Progenitor cell of endocrine pancreas (in vitro differentiated cells): ENCODE measurements at places on chromosomes 5 and 9. TPM values are rescaled to one million over a fixed set of nuclear protein-coding genes. Genes with fewer than 3 reads are reported as not detected.

Gene PAIP2
- 92.3 and 97.4 TPM in 2 replicates for total RNA-seq

Gene KIAA0825
- total RNA-seq, result 5.8 and 6.3 TPM in 2 replicates

Gene TAF11L10
- not detected in 2 replicates for total RNA-seq

Gene OCLN
- total RNA-seq, result 131 and 143 TPM in 2 replicates

Gene MYOZ3
- 2.9 and 3.1 TPM in 2 replicates for total RNA-seq

Gene LHX3
- not detected in 2 replicates for total RNA-seq

Gene OR1L8
- total RNA-seq, result not detected in 2 replicates

Gene KCNT1
- 0.16 TPM in 1 of 2 replicates, not detected in the other for total RNA-seq

Gene COL5A1
- 19.8 and 21.5 TPM in 2 replicates for total RNA-seq

Gene MSMP
- not detected in 2 replicates for total RNA-seq

Gene RUSC2
- total RNA-seq, result 17.9 and 20.8 TPM in 2 replicates

Gene CDC25C
- total RNA-seq, result 10.6 and 11.5 TPM in 2 replicates

Gene INSL4
- not detected in 2 replicates for total RNA-seq

Gene PCAT7
- 12.6 and 13.1 TPM in 2 replicates for total RNA-seq

Gene FGF1
- total RNA-seq, result not detected in 2 replicates

Gene PAPPA
- total RNA-seq, result 0.33 and 0.36 TPM in 2 replicates

Gene SMIM33
- total RNA-seq, result not detected in 2 replicates

Gene INSYN2B
- 0.12 TPM in 1 of 2 replicates, not detected in the other for total RNA-seq

Gene SLC6A3
- total RNA-seq, result not detected in 2 replicates

Gene CCNI2
- 0.36 and 0.49 TPM in 2 replicates for total RNA-seq

Gene PPP2R2B
- total RNA-seq, result 1.8 and 3.5 TPM in 2 replicates

Gene PCDHGC5
- total RNA-seq, result 1.2 and 1.3 TPM in 2 replicates

Gene ANKRD31
- 0.55 and 0.80 TPM in 2 replicates for total RNA-seq

Gene NAIP
- 39.4 and 46.3 TPM in 2 replicates for total RNA-seq

Gene PCDH1
- 5.5 and 6.3 TPM in 2 replicates for total RNA-seq

Gene CARTPT
- total RNA-seq, result not detected in 2 replicates

Gene PCDHB11
- 4.7 and 5.9 TPM in 2 replicates for total RNA-seq

Gene PFN3
- not detected in 2 replicates for total RNA-seq

Gene CAMK4
- total RNA-seq, result 2.1 and 2.3 TPM in 2 replicates

Gene CYLC2
- total RNA-seq, result not detected in 2 replicates

Gene IPPK
- 10.2 and 10.8 TPM in 2 replicates for total RNA-seq

Gene ALDH7A1
- total RNA-seq, result 233 and 246 TPM in 2 replicates

Gene SLC25A46
- total RNA-seq, result 42.0 and 42.1 TPM in 2 replicates

Gene ANKRD34B
- 0.17 and 0.20 TPM in 2 replicates for total RNA-seq

Gene FASTKD3
- total RNA-seq, result 9.4 and 11.1 TPM in 2 replicates

Gene PTGDS
- total RNA-seq, result not detected in 2 replicates

Gene PLPP7
- 3.6 TPM in 2 replicates for total RNA-seq

Gene ACTBL2
- not detected in 2 replicates for total RNA-seq

Gene PCDHGA8
- 1.5 and 1.9 TPM in 2 replicates for total RNA-seq

Gene SPATA31D4
- not detected in 2 replicates for total RNA-seq

Gene IFNB1
- total RNA-seq, result not detected in 2 replicates

Gene UNC5A
- 2.8 and 2.9 TPM in 2 replicates for total RNA-seq

Gene TSLP
- not detected in 2 replicates for total RNA-seq

Gene NSD1
- 168 and 178 TPM in 2 replicates for total RNA-seq

Gene NUDT12
- total RNA-seq, result 13.0 and 14.5 TPM in 2 replicates

Gene TGFBI
- total RNA-seq, result 2.3 and 3.8 TPM in 2 replicates

Gene GDA
- 5.5 and 5.8 TPM in 2 replicates for total RNA-seq

Gene AQP3
- 6.3 and 6.9 TPM in 2 replicates for total RNA-seq

Gene ZCCHC10
- 23.1 and 25.7 TPM in 2 replicates for total RNA-seq

Gene FOXI1
- total RNA-seq, result not detected in 2 replicates

Gene CDX1
- 0.31 and 0.43 TPM in 2 replicates for total RNA-seq

Gene SLC6A18
- not detected in 2 replicates for total RNA-seq

Gene SLC23A1
- 0.20 and 0.48 TPM in 2 replicates for total RNA-seq

Gene SEMA4D
- total RNA-seq, result 63.1 and 65.3 TPM in 2 replicates

Gene FGF10
- 2.4 and 2.7 TPM in 2 replicates for total RNA-seq

Gene OR1Q1
- total RNA-seq, result not detected in 2 replicates
